Hippocampal formation (tissue), 2 donors: ENCODE measurements at places on chromosomes 5 and 9.

DNA sequence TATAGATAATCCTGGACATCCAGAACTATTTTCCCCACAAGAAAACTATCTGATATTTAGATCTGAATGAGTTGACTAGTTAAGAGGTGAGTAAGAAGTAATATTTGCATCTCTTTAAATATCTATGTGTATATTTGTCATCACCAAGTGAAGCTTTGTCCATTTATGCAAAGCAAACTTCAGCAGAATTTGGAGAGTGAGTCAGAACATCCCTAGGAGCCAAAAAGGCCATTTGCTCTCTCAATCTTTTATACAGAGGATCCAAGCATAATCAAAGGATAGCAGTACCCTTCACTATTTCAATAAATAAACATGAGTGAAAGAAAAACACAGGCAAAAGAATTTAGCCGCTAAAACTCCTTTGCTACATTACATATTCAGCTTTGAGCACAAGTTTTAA is 454.4 kb downstream of the NR2F1-AS1 start:
- no peak for DNase-seq

DNA sequence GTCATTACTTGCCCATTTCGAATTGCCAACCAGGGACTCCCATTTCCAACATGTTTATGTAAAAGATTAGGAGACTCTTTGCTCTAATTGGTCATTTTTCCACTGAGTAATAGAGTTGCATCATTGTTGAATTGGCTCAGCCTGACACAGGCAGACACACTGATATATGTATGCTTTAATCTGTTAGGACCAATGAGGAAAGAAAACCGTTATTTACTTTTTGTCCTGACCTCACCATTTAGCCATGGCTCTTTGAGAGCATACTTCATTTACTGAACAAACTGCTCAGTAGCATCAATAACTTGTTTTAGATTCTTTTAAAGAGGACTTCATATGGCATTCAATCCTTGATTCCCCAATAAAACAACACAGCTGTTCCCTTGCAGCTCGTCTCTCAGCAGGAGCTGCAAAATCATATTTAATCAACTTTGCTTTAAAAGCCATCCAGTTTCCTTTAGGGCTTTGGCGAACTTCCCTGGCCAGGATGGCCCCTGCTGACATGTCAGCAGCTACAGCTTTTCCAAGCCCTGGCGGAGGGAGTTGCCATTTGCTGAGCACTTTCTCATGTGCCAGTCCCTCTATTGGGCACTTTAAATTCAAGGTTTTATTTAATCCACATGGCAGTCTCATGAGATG is 251.5 kb upstream of the TNC start:
- no peak for DNase-seq

GRCh38 chr9:136935651-136936050 is 8.9 kb downstream of the FBXW5 start:
- no peak for DNase-seq

GRCh38 chr5:180601591-180602480 is 10.5 kb upstream of the SCGB3A1 start:
- no peak for DNase-seq

- DNase-seq, result no peak
These were observed 128.3 kb downstream of the EFNA5 start for GRCh38 chr5:107542428-107542827.

GRCh38 chr5:473551-474192 is 30.7 kb downstream of the EXOC3 start:
- DNase-seq, result no peak

DNA sequence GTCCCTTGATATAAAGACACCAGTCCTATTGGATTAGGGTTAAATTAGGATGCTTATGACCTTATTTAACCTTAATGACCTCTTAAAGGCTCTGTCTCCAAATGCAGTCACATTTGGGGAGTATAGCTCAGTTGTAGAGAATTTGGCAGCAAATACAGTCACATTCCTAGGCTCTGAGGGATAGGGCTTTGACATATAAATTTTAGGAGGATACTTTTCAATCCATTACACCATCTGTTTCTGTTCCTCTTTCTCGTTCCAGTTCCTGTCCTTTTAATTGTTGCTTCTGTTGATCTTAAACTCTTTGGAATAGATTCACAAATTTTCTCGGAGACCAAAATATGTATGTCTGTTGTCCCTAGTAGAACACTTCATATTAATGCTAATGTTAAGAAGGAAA is 390.0 kb upstream of the PCSK5 start:
- no peak for DNase-seq

- DNase-seq, result no peak
These were observed 1.0 kb downstream of the RABL6 start for GRCh38 chr9:136808806-136809158.
